Activated naive CD8-positive, alpha-beta T cell treated with anti-CD3 and anti-CD28 coated beads for 36 hours (primary cell): ENCODE measurements at places on chromosomes 13 and 19. TPM values are rescaled to one million over a fixed set of nuclear protein-coding genes. Genes with fewer than 3 reads are reported as not detected.

DNA sequence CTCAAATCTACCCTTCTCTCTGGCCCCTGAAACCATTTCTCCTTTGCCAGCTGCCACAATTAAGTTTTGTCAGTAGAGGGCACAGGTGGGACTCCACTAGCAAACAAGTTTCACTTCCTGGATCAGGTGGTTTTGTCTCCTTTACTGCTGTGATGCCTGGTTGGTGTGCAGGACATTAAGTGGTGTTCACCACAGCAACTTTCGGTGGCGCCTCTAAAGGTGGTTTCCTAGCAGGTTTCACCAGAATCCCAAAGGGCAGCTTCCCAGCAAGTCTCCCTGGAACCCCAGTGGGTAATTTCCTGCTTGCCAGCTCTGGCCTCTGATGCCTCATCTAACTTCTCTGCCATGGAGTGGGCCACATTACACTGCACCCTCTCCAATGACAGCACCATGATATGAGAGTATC, 16.6 kb downstream of the MED4 start:
- H3K4me3 ChIP-seq = no peak overlapping the region
- H3K27me3 ChIP-seq = no peaks in the 10 kb centered on the region
- no peak overlapping the region for H3K27ac ChIP-seq

- DNase-seq = no peak
- H3K27ac ChIP-seq = no peak overlapping the region
- peaks cover 40% of the 10 kb centered on the region for H3K4me1 ChIP-seq
- no peak overlapping the region for H3K4me3 ChIP-seq
- no peaks in the 10 kb centered on the region for H3K27me3 ChIP-seq
Measured at GRCh38 chr13:98912846-98913245, 65.0 kb downstream of the DOCK9 start.

DNA sequence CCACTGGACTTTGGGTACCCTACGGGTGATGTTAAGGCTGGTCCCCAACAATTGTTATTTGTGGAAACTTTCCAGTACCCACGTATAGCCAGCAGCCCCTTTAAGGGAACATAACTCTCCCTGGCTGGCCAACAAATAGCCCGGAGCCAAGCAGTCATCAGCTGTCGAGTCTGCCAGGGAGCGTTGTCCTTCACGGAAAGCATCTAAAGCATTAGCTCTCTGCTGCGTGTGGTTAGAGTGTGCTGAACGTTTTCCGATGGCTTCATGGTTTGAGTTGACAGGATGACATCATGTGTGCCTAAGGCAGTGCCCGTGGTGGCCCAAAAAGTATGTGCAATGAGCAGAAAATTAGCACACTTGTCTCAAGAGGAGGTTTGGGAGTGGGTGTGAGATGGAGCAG, 3.3 kb upstream of the ZNF556 start:
- no peak for DNase-seq
- no peak overlapping the region for H3K4me3 ChIP-seq
- peaks cover 3% of the 10 kb centered on the region for H3K27me3 ChIP-seq
- H3K36me3 ChIP-seq = no peaks in the 10 kb centered on the region
- no peak overlapping the region for H3K27ac ChIP-seq

- peaks cover 76% of the 10 kb centered on the region for H3K27me3 ChIP-seq
- peaks cover 19% of the 10 kb centered on the region for H3K4me1 ChIP-seq
- DNase-seq = no peak
- H3K36me3 ChIP-seq = no peaks in the 10 kb centered on the region
- no peak overlapping the region for H3K27ac ChIP-seq
Measured at GRCh38 chr13:83880275-83881139, 1.8 kb downstream of the SLITRK1 start.

- no peak for DNase-seq
- H3K4me1 ChIP-seq = no peaks in the 10 kb centered on the region
- no peak overlapping the region for H3K4me3 ChIP-seq
- H3K27me3 ChIP-seq = no peaks in the 10 kb centered on the region
Measured at GRCh38 chr13:80830431-80830830, 489.5 kb upstream of the SPRY2 start.

DNA sequence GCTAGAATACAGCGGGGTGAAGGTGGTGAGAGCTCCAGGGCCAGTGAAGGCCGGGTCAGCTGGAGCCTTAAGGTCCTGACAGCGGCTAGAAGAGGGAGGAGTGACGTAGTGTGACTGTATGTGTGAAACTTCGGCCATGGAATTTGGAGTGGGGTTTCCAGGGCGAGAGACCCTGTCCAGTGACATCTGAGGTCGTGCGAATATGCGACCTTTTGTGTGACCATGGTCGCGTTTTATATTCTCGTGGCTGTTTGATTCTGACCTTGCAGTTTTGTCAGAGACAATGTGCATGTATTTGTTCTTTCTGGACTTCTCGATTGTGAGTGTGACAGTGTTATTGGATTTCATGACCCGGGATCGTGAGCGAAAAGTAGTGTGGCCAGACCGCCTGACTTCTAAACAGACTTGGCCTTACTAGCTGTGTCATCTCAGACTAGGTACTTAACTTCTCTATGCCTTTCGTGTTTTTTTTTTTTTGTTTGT, 405 bp upstream of the ZNF569 start:
- peaks cover 18% of the 10 kb centered on the region for H3K4me1 ChIP-seq
- H3K36me3 ChIP-seq = peaks cover 43% of the 10 kb centered on the region
- DNase-seq = no peak
- H3K27me3 ChIP-seq = no peaks in the 10 kb centered on the region
- H3K4me3 ChIP-seq = peak overlapping the region; percentile 98

- DNase-seq = no peak
- H3K27ac ChIP-seq = no peak overlapping the region
- H3K4me1 ChIP-seq = peaks cover 24% of the 10 kb centered on the region
Measured at GRCh38 chr13:30731361-30732045, 3.8 kb upstream of the ALOX5AP start.

DNA sequence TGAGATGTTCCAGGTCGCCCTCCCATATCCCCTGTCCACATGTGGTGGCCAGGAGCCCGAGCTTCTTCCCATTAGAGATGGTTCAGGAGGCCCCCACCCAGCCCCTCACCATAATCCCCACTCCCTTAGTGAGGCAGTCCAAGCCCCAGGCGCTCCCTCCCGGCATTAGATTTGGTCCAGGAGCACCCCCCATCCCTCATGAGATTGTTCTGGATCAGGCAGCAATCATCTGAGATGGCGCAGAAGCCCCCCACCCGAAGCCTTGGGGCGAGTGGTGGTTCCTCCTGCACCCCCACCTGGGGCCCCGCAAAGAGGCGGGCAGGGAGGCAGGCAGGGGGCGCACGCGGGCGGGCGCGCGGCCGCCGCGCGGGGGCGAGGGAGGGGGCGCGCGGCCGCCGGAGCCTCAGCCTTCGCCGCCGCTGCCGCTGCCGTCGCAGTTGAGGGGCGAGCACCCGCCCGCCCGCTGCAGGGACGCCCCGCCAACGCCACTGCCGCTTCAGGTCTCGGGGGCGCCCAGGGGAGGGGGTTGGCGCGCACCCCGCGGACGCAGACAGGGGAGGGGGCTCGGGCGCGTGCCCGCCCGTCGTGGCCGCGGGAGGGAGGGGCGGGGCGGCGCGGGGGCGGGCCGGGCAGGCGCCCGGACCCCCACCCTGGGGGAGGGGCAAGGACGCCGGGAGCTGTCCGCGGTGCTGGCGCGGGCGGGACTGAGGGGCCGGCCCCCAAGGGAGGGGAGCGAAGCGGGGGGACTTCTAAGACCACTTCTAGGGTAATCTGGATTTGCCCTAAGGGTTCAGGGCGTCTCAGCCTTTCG, 46.4 kb upstream of the SHKBP1 start:
- peaks cover 26% of the 10 kb centered on the region for H3K27me3 ChIP-seq
- H3K4me1 ChIP-seq = peaks cover 11% of the 10 kb centered on the region
- peak; percentile 25 for DNase-seq
- H3K4me3 ChIP-seq = no peak overlapping the region

GRCh38 chr19:19145684-19146608, 7.7 kb upstream of the TMEM161A start:
- no peak overlapping the region for H3K27ac ChIP-seq
- H3K36me3 ChIP-seq = no peaks in the 10 kb centered on the region
- H3K4me1 ChIP-seq = no peaks in the 10 kb centered on the region
- DNase-seq = peak; percentile 84
- no peaks in the 10 kb centered on the region for H3K27me3 ChIP-seq

- H3K4me1 ChIP-seq = peaks cover 43% of the 10 kb centered on the region
- no peak for DNase-seq
- H3K4me3 ChIP-seq = no peak overlapping the region
- no peak overlapping the region for H3K27ac ChIP-seq
- H3K36me3 ChIP-seq = peaks cover 7% of the 10 kb centered on the region
Measured at GRCh38 chr19:42271861-42272534, 2.9 kb downstream of the CIC start.

DNA sequence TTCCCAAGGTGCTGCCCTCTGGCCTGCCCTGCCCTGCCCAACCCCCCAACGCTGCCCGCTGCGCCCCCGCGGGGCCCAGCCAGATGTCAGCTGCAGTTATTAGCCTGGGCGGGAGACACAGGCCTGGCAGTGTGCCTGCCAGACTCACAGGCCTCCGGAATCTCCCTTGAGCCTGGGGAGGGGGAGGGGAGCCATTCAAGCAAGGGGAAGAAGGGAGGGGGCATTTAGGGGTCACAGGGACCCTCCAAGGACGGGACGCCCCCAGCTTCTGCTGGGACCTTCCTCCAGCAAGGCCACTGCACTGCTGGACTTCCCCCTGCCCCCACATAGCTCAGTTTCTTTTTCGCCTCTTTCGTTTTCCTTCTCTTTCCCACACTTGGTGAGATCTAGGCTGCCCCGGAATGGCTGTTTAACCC, 2.6 kb upstream of the JUNB start:
- no peaks in the 10 kb centered on the region for H3K27me3 ChIP-seq
- peaks cover 25% of the 10 kb centered on the region for H3K4me1 ChIP-seq
- H3K4me3 ChIP-seq = peak overlapping the region; percentile 85
- H3K36me3 ChIP-seq = peaks cover 13% of the 10 kb centered on the region

Gene FTL
- 1,137 TPM for total RNA-seq

Gene ATP1A3
- 4.3 TPM for total RNA-seq

Gene C2CD4C
- 0.19 TPM for total RNA-seq
